T47D (cell line): ENCODE measurements at places on chromosomes 2 and 18.

DNA sequence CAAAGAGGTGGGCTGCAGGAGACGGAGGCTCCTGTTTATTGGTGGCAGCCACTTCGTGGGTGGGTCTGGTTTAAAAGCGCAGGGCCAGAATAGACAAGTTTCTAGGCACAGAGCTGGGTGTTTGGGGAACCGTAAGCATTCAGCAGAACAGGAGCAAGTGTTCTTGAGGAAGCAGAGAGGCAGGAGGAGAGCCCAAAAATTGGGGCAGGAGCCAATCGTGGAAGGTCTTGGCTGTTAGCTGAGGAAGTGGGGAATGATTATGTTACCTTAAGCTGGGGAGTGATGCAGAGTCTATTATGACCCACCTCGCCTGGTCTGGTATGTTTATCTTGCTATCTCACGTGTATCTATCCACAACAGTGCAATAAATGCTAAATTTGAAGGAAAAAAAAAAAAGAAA, 64.3 kb upstream of the ATL2 start:
- DNase-seq, result no peak

GRCh38 chr2:231191896-231192872, 6.2 kb upstream of the ARMC9 start:
- DNase-seq, result no peak

GRCh38 chr2:3726511-3726910, 23.1 kb downstream of the DCDC2C start:
- no peak for DNase-seq

GRCh38 chr2:21279525-21279924, 155.8 kb downstream of the TDRD15 start:
- no peak for DNase-seq

- DNase-seq, result no peak
Measured at GRCh38 chr2:3442185-3442584, 62.7 kb downstream of the TRAPPC12 start.
